GM23338 (cell line): ENCODE measurements at places on chromosomes 3 and 15.

GRCh38 chr3:3800080-3800455 lies 837 bp downstream of the LRRN1 start:
- DNase-seq: peak; percentile 22

GRCh38 chr15:91926908-91927270 lies 73.4 kb downstream of the SLCO3A1 start:
- peak; percentile 56 for DNase-seq

DNA sequence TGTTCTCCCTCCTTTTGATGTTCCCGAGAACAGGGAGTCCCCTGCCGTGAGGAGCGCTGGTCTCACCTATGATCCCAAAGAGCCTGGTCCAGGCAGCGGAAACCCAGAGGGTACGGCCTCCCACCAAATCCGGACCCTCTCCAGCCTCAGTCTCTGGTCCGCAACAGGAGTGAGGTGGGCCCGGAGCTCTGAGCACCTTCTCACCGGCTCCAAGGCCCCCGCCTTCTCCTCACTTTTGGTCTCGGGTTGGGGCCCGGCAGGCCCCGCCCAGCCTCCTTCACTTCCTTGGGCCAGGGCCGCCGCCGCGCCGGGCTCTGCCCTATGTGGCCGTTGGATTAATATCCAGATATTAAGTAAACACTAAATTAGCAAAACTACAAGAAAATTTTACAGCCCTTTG lies 5.7 kb upstream of the SKOR1 start:
- DNase-seq: peak; percentile 45

GRCh38 chr3:142279965-142280590 lies 54.7 kb upstream of the GK5 start:
- peak; percentile 86 for DNase-seq

DNA sequence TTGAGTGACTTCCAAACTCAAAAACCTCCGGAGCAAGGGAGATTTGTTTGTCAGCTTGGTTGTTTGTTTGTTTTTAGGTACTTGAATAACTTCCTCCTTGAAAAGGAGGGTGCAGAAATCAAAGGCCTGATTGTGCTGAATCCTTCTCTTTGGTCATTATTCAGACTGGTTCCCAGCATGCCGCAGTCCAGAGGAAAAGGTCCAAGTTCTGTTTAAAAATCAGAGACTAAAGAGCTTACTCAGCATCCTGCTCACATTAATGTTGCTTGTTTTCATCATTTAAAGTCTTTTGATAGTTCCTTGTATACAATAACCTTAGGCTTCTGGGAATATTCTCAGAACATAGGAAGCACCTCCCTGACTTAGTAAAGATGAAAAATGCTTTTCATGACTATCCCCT lies 982 bp upstream of the SCG3 start:
- no peak for DNase-seq

GRCh38 chr15:96296264-96296663 lies 34.2 kb upstream of the NR2F2 start:
- no peak for DNase-seq

- no peak for DNase-seq
Observed at GRCh38 chr3:58117561-58118181, 93.1 kb downstream of the DNASE1L3 start.

- peak; percentile 72 for DNase-seq
Observed at GRCh38 chr3:136142592-136142991, 53.5 kb downstream of the MSL2 start.
